Uterine smooth muscle cell (primary cell): ENCODE measurements at places on chromosomes 3 and 15. TPM values are rescaled to one million over a fixed set of nuclear protein-coding genes. Genes with fewer than 3 reads are reported as not detected.

The WDR72 gene
- not detected in 2 replicates for total RNA-seq

The SLTM gene
- total RNA-seq: 80.7 and 99.8 TPM in 2 replicates

The MTFMT gene
- total RNA-seq: 22.0 and 30.3 TPM in 2 replicates

The DIS3L gene
- total RNA-seq: 26.0 and 27.6 TPM in 2 replicates

The LRTM1 gene
- not detected in 2 replicates for total RNA-seq

The FETUB gene
- total RNA-seq: not detected in 2 replicates

The SAMD7 gene
- not detected in 2 replicates for total RNA-seq

The C3orf85 gene
- total RNA-seq: not detected in 2 replicates

The GOLGA8G gene
- not detected in 2 replicates for total RNA-seq

The LRRC31 gene
- total RNA-seq: not detected in 2 replicates

The SERPINI2 gene
- total RNA-seq: not detected in 2 replicates

The EMC7 gene
- 44.7 and 49.5 TPM in 2 replicates for total RNA-seq

The PLAAT1 gene
- total RNA-seq: 0.66 TPM in 1 of 2 replicates, not detected in the other

The TUBGCP5 gene
- 21.4 and 32.6 TPM in 2 replicates for total RNA-seq

The GPR149 gene
- not detected in 2 replicates for total RNA-seq

The GNAT1 gene
- total RNA-seq: not detected in 2 replicates

The RPN1 gene
- 511 and 624 TPM in 2 replicates for total RNA-seq

The GTF2E1 gene
- total RNA-seq: 20.9 and 23.9 TPM in 2 replicates

The ADCY5 gene
- total RNA-seq: 0.22 and 1.9 TPM in 2 replicates

The DLG1 gene
- total RNA-seq: 53.3 and 96.1 TPM in 2 replicates

The THBS1 gene
- total RNA-seq: 214 and 454 TPM in 2 replicates

The REC114 gene
- not detected in 2 replicates for total RNA-seq

The PTX3 gene
- 186 and 777 TPM in 2 replicates for total RNA-seq

The ITGB5 gene
- total RNA-seq: 368 and 653 TPM in 2 replicates

The PAQR9 gene
- total RNA-seq: under 0.01 TPM in 1 of 2 replicates, not detected in the other

The ZNF660 gene
- total RNA-seq: 0.55 and 1.7 TPM in 2 replicates
